A549 treated with CpdA at 1 μM for 4 hours (cell line): ENCODE measurements at places on chromosomes 3 and 15. TPM values are rescaled to one million over a fixed set of nuclear protein-coding genes. Genes with fewer than 3 reads are reported as not detected.

MME gene
- total RNA-seq, result not detected in 5 replicates

COMMD4 gene
- total RNA-seq, result 167 to 194 TPM (median 184 TPM) in 5 replicates

C3orf22 gene
- total RNA-seq, result not detected in 5 replicates

GOLGA6L10 gene
- 0.35 to 0.68 TPM (median 0.40 TPM) in 5 replicates for total RNA-seq
